ENCODE measurements at places on chromosomes 7 and 10. TPM values are rescaled to one million over a fixed set of nuclear protein-coding genes. Genes with fewer than 3 reads are reported as not detected.

- DNase-seq: no peak
These were observed 148.5 kb downstream of the WDR37 start for GRCh38 chr10:1204434-1205326.

ANK3 gene
- polyA plus RNA-seq: 140 TPM

- no peak for DNase-seq
These were observed 75.9 kb upstream of the ZNF746 start for GRCh38 chr7:149573519-149573918.

CSTF2T gene
- polyA plus RNA-seq: 46.1 TPM

ACTL6B gene
- not detected for polyA plus RNA-seq

DNA sequence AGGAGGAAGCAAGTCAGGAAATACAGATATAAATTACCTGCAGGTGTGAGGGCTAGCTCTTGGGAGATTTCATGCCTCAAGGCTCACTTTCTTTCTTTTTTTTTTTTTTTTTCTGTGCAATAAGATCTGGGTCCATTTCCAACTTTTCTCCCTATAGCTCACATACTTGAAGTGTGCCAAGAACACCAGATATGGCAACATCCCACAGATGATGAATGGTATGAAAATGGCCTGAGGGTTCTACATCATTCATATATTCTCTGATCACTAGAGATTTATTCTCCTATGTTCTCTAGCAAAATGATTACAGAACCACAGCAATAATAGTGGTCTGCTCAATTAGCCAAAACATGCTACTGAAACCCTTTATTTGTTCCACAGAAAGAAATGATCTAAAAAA, 117.2 kb downstream of the LRRTM3 start:
- no peak for DNase-seq

PHYHIPL gene
- 17.0 TPM for polyA plus RNA-seq

- DNase-seq: no peak
These were observed 216.7 kb downstream of the ABCA13 start for GRCh38 chr7:48387932-48388331.

OR9A2 gene
- polyA plus RNA-seq: not detected

DNA sequence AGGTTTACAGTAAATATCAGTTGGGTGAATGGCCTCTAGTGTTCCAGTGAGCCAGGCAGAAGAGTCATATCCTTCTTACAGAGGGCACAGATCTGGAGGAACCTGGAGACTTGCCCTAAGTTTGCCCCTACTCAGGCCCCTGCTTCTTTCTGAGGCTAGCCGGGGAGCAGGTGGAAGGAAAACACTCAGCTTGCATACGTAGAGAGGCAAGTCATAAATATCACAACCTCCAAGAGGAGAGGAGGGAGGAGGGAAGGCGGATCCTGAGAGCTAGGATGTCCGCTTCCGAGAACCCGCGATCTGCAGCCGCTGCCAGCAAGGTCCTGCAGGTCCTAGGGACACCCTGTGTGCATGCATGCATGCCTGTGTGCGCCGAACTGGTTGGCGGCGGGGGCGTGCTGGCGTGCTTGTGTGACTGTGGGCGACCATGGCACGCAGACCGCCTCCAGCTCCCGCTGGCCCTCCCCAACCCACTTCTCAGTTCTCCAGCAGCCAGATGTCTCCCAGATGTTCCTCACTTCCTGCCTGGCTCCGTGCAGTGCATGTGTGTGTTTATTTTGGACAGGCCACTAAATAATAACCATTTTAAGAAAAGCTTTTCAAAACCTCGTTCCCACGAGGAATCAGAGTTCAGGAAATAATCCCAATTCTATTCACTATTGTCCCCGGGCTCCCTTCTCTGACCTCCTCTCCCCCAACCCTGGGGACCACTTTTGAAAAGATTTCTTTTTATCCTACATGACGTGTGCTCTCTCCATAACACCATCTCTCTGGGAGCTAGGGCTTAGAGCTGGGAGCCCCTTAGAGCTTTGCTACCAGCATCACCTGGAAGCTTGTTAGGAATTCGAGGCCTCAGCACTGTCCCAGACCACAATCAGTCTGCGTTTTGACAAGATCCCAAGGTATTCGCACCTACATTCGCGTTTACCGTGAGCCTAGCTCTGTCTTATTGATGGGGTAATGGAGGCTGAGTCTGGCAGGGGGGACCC, 32.4 kb downstream of the UNC5B start:
- DNase-seq: no peak

- no peak for DNase-seq
These were observed 213.7 kb downstream of the ELMO1 start for GRCh38 chr7:37234928-37235327.

DNA sequence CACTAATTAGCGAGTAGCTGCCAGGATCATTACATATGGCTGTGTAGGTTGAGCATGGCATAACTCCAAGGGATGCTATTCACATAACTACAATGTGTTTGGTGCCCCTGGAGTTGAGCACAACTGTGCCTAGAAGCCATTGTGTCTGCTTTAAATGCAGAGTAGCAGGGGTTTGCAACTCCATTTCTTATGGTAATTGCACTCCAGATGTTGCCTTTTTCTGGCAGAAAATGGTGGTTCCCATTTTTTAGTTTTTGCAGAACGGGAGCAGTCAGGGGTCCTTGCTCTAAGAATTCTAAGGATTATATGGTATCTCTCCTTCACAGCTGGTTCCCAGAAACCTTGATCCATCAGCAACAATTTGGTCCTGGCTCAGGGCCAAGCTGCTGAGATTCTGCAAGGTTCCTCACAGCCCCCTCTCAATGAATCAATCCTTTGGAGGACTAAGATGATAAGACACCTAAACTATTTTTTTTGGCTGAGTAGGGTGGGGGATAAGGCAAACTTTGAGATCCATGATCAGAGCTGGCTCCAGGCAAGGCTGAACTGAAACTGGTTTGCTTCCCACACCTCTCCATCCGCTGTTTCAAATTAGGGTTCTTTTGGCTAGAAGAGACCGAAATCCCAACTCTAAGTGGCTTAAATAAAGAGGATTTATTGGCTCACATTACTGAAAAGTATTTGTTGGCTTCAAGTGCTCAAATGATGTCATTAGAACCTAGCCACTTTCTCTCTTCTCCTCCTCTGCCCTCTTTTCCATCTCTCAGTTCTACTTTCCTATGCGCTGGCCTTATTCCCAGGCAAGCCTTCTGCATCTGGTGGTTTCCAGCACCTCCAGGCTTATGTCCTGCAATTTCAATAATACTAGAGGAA, 97.5 kb upstream of the CCDC6 start:
- DNase-seq: no peak

- DNase-seq: no peak
These were observed 103.1 kb downstream of the SEMA3C start for GRCh38 chr7:80815733-80816132.

IKZF1 gene
- 1.7 TPM for polyA plus RNA-seq

GRCh38 chr7:47303695-47304453, 278.0 kb downstream of the TNS3 start:
- DNase-seq: no peak

GRCh38 chr7:84455788-84456187, 261.2 kb upstream of the SEMA3A start:
- no peak for DNase-seq

DNA sequence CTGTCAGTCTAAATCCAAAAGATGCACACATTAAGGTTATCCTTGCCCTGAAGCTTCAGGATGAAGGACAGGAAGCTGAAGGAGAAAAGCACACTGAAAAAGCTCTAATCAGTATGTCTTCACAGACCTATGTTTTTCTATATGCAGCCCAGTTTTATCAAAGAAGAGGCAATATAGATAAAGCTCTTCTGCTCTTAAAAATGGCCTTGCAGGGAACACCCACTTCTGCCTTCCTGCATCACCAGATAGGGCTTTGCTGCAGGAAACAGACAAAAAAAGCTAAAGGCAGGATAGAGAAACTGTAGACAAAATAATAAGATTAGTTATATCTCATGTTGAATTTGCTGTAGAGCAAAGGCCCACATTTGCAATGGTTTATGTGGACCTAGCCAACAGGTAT, 14.9 kb upstream of the IFIT1B start:
- no peak for DNase-seq

DNA sequence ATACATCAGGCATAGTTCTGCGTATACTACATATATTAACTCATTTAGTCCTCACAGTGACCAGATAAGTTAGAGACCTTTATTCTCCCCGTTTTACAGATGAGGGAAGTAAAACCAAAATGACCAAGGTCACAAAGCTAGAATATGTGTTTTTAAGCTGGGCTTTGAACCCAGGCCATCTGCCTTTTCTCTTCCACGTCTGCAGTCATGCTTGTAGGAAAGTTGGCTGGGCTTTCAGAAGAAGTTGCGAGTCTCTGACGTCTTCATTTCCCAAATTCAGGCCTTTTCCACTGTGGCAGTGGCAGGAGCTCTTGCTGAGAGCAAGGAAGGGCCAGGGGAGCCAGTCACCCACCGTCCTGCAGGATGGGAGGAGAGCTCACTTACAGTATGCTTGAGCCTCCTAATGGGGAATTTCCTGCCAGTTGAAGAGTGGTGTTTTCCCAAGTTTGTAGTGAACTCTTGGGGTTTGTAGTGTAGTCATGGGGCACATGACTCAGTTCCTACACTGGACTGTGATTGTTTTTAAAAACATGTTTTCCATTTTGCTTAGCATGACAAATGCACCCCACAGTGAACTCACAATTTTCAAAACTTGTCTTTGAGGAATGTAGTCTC, 34.2 kb downstream of the CYP17A1 start:
- no peak for DNase-seq

DNA sequence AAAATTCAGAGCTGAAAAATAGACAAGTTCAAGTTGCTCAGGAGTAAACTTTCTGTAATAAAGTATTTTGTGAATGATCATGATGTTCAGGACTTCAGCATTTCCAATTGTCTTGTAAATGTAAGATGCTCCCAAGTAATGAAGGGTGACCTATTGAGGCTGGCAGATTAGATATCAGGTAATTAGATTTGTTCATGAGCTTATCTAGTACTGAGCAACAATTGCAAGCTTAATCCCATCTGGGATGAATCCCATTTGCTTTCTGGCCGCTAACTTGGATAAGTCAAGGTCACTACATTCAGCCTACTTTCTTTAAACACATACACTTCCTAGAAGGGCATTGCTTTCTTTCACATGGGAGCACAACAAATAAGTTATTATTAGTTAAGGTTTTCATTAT, 82.4 kb upstream of the ITGB1 start:
- DNase-seq: no peak

DNAJC12 gene
- 12.1 TPM for polyA plus RNA-seq

DNA sequence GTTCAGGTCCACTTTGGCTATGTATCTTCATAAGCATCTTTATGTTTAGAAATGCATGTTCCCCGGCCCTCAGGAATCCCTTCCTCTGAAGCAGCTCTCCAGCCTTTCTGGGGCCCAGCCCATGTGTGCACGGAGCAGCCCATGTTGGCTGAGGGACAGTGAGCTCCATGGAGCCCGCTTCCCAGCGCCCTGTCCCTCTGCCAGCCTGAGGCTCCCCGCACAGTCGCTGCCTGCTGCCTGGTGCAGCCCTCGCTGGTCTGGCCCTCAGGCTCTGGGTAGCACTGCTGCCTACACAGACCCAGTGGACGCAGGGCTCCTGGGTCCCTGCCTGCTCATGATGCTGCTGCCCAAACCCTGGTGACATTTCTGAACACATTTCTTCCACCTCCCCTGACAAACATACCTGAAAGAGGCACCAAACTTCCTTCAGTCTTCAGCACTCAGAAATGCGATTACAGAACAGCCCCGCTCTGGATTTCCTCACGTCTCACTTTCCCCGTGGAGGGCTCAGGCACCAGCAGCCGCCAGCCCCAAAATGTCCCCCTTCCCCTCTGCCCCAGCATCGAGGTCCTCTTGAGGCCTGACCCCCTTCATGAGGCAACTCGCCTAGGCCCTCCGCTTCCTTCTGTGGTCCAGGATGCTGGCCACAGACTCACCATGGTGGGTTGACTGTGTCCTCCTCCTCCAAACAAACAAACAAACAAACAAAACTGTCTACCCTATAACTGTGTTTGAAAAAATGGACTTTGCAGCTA, 5.0 kb upstream of the TCERG1L start:
- DNase-seq: no peak

ANXA8L1 gene
- 0.19 TPM for polyA plus RNA-seq

DNA sequence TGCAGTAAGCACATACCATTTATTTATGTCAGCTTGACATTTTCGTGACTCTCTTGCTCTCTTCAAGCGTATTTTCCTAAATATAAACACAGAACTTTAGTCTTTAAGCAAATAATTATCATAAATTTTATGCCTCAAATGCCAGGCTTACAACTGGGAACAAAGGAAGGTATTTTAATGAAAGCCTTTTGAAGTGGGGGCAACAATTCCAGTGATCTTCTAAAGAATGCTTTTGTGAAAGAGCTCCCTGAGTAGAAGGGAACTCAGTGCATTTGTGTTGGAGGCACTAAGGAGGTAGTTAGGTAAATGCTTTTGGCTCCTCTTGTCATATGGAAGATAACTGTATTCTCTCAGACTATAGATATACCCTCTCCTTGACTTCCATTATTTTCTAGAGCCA, 104.9 kb downstream of the VPS50 start:
- no peak for DNase-seq

- no peak for DNase-seq
These were observed 730 bp upstream of the RASSF4 start for GRCh38 chr10:44958898-44959246.

DNA sequence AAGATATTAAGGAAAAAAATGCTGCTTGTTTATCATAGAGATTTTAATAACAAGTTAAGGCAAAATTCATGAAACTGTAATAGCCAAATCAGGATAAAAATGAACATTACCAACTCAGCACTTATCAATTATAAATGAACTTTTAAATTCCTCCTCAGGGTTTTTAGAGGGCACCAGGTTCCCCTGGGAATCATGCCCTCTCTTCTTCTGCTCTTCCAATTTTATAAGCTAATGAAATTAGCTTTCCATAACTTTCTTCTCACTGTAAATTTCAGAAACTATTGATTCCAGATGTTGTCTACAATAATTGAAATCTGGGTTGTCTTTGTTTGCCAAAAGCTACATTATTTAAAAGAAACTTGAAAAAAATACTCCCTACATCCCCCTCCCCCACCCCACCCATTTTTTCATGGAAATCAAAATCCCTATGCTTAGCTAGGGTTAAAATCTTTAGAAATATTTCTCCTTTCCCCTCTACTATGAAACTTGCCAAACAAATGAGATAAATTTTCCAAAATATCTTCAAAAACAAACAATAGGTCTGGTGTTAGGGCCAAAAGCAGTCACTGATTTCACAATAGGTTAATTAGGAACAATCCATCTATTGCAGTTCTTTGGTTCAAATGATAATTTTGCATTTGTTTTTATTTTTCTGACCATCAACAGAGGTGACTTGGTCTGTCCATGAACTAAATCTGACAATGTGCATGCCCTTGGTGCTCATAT, 187.7 kb downstream of the DOCK4 start:
- DNase-seq: no peak

MAT1A gene
- polyA plus RNA-seq: 0.81 TPM

CHCHD3 gene
- polyA plus RNA-seq: 93.4 TPM

Data from right renal pelvis (tissue), 4 donors.